NCI-H345 (cell line): ENCODE measurements at places on chromosomes 4 and X.

DNA sequence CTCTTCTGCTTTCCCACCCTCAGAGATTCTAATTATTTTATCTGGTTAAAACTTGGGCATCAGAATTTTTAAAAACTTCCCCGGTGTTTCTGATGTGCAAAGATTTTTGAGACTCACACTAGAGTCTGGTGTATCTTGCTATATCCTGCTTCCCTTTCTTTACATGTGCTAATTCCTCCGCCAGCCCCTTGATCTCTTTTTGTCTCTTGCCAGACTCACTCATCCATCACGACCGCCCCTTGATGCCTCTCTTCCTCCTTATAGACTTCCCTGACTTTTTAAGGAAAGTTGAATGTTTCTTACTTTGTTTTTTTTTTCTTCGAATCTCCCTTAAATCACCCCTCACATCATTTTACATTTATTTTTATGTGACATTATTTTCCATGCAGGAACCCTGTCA is 274.9 kb upstream of the PITX2 start:
- DNase-seq = no peak

DNA sequence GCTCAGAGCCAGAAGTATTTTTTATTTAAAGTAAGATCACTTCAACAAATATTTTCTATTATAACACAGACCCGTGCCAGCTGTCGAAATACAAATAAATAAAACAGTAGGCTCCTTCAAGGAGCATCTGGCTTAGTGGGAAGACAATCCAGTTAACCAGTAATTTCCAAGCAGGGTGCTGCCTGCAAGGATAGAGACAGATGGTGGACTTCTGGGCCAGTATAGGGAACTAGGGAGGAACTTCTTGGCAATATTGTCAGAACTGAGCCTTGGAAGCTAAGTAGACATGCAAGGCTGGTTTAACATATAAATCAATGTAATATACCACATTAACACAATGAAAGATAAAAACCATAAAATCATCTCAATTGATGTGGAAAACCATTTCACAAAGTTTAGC is 17.0 kb upstream of the MTMR1 start:
- DNase-seq = no peak

DNA sequence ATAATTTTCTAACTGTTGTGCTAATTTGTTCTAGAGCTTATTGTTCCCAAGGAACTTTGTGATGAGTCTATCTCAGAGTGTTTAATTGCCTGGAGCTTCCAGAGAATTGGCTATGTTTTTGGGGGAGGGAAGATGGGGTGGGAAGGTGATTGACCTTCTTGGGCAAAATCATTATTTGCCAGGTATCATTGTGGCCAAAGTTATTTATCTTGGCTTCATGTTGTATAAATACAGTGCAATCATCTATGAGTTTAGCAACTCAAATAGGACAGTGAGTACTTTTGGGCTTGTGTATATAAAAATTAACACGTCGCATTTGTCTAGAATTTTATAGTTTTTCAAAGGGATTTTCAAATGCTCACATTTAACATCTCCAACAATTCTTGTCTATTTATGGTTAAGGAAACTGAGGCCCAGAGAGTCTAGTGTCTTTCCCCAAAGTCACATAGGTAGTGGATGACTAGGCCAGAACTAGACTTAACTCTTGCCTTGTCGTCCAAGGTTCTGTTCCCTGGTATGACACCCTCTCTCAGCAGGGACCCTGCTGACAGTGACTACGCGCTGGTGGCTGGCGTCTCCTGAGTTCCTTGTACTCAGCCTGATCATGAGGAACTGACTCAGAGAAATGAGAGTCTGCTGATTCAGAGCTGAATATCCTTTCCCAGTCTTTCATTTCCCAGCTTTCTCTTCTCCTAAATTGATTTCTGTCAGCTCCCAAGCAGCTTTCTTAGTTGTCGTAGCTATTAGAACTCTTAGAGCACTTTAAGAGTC is 27.7 kb downstream of the FNIP2 start:
- no peak for DNase-seq

DNA sequence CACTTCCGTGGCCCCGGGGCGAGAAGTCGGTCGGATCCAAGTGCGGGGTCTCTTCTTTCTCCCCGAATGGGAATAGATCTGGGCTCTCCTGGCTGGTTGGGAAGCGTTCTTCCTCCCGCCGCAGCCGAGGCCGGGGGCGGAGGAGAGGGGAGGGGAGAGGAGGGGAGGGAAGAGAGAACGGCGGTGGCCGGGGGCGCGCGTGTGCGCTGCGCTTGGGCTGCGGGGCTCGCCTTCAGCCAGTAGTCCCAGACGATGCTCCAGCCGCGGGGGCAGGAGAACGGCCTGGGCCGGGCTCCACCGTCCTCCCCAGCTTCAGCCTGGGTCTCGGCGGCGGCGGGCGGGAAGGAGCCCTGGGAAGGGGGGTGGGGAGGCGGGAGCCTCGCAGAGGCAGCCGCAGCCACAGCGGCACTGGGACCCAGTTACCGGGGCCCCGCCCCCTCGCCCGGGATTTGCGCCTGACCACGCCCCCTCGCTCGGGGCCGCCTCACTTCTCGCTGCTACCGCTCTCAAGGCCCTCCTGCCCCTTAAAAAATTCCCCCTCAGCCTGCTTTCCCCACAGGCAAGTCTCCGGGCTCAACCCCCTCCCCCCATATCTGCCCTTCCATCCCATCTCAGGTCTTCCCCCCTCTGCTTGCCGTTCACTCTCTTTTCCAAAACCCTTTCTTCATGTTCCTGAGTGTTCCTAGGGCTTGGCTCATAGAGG is at the start of gene FGD1:
TSS of gene FGD1 (minus strand) at position 421 of the 703 bp plus-strand sequence. CDS start 802 bp downstream, outside the sequence.
- peak; percentile 75 for DNase-seq

- DNase-seq = no peak
Observed at GRCh38 chr4:168440442-168441264, 39.6 kb downstream of the DDX60L start.

- DNase-seq = no peak
Observed at GRCh38 chr4:20391198-20391597, 139.5 kb downstream of the SLIT2 start.

GRCh38 chr4:76108467-76109181 is 34.1 kb downstream of the ART3 start:
- DNase-seq = no peak

- DNase-seq = no peak
Observed at GRCh38 chr4:106355193-106355592, 13.4 kb downstream of the GIMD1 start.

- no peak for DNase-seq
Observed at GRCh38 chrX:123493857-123494256, 239.0 kb downstream of the THOC2 start.

GRCh38 chr4:49221209-49221608 is 235.1 kb downstream of the CWH43 start:
- DNase-seq = no peak

DNA sequence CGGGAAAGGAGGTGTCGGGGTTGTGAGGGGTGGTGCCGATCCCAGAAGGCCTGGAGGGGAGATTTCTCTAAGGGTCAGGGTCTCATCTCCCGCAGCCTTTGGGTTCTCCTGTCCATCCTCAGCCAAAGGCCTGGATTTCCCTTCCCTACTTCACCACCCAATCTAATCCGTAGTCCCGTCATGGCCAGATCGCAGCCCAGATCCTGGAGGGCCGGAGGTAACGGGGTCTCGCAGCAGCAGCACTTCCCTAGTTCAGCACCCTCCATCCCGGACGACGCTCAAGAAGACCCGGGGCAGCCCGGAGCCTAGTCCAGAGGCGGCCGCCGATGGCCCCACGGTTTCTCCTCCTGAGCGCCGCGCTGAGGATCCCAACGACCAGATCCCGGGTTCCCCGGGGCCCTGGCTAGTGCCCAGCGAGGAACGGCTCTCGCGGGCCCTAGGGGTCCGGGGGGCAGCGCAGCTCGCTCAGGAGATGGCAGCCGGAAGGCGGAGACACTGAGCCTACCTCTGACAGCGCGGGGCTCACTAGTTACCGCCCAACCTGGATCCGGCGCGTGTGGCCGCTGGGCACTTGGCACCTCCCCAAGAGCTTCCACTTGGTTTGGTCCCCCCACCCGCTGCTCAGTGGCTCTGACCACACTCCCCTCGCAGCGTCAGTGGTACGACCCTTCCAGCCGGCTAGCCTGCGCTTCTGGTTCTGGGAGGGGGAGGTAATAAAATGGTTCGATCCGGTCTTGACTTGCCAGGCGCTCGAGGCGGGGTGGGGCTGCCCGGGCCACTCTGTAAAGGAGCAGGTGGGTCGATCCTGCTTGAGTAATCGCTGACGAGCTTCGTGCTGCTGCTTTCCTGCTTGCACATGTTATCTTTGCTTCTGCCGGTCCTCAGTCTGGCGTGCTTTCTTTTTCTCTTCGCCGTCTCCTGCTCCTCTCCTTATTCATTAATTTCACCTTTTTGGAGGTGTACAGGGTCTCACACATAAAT is 3.6 kb downstream of the MAGIX start:
- DNase-seq = no peak

- DNase-seq = no peak
Observed at GRCh38 chrX:104660092-104660491, 94.1 kb downstream of the IL1RAPL2 start.

GRCh38 chr4:34371676-34372075 is 1872.6 kb downstream of the ARAP2 start:
- DNase-seq = no peak

GRCh38 chrX:15676886-15677285 is 12.3 kb upstream of the CLTRN start:
- no peak for DNase-seq

- no peak for DNase-seq
Observed at GRCh38 chr4:168134651-168135050, 42.3 kb downstream of the ANXA10 start.
